ENCODE measurements at places on chromosomes 1 and 21.

DNA sequence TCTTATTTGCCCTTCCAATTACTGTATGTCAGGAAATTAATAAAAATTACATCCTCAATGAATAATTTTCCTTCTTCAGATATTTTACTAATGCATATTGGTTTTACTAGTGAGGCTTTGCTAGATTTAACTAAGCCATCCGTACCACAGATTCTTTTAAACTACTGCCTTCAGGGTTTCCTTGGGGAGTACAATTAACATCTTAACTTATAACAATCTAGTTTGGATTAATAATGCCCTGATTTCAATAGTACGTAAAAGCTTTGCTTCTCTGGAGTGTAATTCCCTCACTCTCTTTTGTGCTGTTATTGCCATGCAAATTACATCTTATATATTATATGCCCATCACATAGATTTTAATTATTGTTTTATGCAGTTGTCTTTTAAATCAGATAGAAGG is 24.3 kb upstream of the F3 start:
- no peak for DNase-seq

DNA sequence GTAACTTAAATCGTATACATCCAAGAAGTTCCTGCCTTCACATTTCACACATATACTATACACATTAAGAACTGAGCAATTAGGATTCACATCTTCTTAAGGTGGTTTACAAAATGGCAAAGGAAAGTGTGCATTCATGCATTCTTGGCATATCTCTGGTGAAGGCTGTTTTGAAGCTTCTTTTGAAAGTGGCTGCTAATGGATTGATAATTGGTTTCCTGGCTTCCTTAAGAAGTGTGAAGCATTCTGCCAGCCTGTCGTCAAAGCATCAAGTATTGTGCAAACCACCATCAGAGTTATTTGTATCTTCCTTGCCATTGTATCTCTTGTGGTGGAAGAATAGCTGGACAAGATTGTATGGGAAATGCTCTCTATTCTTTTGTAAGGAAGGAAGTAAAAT is 95.1 kb upstream of the HMGB4 start:
- no peak for DNase-seq

DNA sequence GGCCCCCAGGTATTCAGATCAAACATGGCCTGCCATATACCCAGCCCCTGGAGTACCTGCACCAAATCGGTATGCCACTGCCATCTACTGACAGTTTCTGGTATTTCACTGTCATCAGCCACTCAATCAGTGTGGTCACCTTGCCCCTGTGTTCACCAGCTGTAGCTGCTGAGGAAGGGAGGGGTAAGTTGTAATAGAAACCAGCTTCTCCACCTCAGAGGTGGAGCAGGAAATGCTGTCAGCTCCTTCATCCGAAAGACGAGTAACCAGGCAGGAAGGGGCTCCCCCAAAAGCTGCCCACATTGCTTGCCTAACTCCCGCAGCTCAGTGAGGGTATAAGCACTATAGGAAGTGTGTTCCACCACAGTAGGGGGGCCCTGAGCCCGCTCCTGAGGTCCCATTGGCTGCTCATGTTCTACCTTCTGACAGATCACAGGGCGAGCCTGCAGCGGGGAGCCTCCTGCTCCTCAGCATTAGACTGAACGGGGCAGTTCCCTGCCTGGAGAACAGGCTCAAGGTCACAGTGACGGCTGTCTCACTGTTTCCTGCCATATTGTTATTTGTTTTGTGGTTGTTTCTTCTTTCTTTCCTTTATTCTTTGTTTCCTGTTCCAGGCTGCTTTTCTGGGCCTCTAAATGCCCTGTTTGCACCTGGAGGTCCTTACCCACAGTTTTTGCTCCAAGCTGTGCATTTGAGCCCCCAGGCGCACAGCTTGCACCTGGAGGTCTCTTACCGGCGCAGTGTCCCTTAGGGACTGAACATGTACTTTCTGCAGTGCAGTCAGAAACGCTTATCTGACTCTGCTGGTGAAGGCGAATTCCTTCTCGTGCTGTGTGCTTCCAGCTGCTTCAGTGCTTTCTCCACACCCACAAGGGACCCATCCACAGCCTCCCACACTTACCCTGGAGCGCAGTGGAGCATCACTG is 1638.3 kb downstream of the MRPL39 start:
- DNase-seq, result no peak

GRCh38 chr1:60073605-60074278 is at the start of gene C1orf87:
Gene C1orf87, minus strand, starts transcription at chr1:60073770. Its CDS starts 1,127 bp downstream, at chr1:60072643.
- no peak for DNase-seq

GRCh38 chr1:52002038-52002917 is 11.8 kb upstream of the RAB3B start:
- DNase-seq, result peak; percentile 75

DNA sequence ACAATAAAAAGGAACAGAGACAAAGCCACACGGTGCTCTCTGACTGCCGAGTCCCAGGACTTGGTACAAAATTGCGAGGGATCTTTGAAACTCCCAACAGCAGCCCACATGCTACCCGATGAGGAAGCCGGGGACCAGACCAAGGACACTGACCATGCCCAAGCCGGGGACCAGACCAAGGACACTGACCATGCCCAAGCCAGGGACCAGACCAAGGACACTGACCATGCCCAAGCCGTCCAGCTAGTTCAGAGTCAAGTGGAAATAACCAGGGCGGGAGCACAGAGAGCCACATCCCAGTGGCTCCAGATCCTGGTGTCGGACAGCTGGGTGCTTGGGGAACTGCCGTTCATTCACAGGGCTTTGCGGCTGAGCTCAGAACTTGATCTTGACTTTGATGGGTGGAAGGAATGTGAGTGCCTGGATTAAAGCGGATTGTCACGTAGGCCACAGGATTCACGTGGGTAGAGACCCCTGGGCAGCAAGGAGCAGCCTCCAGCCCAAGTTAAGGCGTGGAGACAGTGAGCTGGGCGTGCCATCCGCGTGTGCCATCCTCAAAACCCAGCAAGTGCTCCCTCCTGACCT is 16.5 kb upstream of the TRAPPC10 start:
- DNase-seq, result no peak

DNA sequence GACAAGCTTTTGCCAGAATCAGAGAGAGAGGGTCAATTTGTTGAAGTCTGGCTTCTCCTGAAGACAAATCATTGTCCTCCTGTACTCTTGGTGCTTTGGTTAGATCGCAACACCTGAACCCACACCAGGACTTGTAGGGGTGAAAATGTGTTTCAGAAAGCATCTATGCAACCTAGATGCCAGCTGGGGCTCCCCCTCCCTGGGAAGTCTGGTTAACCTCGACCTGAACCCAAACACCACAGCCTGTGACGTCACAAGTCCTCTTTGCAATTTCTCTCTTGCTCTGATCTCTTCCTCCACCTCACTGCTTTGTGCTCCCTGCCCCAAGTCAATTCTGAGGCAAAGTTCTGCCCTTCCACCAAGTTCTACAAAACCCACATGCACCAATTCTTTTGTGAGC is 42.8 kb upstream of the USP24 start:
- no peak for DNase-seq

- DNase-seq, result peak; percentile 43
These were observed 829 bp downstream of the ADAR start for GRCh38 chr1:154607106-154607608.

GRCh38 chr1:51192213-51192843 is 43.7 kb upstream of the RNF11 start:
- DNase-seq, result peak; percentile 42

DNA sequence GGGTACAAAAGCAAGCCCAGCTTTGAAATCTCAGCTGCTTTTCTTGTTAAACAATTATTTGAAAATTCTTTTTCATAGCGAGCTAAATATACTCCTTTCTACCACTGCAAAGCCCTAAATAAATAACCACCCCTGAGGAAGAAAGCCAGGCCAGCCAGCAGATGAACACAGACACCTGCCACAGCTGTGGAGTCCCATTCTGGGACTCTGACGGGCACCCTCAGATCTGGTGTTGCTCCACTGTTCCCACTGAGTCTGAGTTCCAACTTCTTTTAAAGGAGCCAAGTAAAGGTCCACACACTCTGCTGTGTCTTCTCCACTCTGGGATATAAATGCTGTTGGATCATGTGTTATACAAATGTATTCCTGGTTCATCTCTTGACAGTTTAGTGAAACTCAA is 77.6 kb upstream of the COA6 start:
- no peak for DNase-seq

DNA sequence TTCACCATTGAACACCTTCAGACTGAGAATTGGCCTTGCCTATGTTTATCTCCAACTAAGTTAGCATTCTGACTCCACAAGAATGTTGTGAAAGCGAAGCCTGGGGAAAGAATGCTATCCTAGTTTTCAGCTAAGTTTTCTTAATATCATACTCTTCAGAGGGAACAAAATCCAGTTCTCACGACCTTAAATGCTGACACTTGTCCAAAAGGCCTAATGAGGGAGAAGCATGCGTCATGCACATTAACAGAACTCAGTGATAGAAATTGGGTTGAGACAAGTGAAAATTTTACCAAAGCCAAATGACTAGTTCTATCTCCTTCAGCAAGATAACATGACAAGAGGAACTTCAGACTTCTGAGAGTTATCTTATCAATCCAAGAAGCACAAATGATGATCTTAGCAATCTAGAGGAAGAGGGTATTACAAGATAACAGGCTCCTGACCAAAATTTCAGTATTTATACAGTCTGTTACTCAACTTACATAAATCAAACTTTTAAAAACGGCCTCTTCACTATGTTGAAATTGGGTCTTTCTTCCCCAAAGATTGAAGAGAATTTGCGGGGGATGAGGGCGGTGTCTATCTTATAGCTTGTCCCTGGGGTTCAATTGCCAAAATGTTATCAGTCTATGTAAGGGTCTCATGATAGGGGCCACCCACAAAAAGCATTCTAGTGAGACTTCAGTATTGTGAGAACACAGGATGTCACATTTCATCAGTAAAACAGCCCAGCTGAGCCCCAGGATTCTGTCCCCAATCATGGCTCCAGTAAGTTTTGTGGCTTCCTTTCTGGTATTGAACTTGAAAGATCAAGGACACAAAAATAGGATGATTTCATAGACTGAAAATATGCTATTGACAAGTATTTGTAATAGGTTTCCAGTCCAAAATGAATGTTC is 26.5 kb upstream of the SLC45A3 start:
- DNase-seq, result no peak

GRCh38 chr1:154405747-154406571 is 816 bp downstream of the IL6R start:
- peak; percentile 79 for DNase-seq

DNA sequence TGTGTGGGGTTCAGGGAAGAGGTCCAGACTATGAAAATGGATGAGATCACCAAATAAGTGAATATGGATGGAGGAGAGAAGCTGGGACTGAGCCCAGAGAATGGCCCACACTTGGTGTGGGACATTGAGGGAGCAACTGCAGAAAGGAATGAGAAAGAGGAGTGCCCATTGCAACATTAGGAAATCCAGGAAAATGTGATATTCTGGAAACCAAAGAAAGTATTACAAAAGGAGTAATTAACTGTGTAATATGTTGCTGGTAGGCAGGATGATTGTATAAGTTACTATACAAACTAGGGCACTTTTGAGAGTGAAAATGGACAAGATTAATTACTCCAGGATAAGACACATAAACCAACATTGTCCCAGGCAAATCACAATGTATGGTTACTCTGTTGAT is 59.8 kb upstream of the ARTN start:
- no peak for DNase-seq

DNA sequence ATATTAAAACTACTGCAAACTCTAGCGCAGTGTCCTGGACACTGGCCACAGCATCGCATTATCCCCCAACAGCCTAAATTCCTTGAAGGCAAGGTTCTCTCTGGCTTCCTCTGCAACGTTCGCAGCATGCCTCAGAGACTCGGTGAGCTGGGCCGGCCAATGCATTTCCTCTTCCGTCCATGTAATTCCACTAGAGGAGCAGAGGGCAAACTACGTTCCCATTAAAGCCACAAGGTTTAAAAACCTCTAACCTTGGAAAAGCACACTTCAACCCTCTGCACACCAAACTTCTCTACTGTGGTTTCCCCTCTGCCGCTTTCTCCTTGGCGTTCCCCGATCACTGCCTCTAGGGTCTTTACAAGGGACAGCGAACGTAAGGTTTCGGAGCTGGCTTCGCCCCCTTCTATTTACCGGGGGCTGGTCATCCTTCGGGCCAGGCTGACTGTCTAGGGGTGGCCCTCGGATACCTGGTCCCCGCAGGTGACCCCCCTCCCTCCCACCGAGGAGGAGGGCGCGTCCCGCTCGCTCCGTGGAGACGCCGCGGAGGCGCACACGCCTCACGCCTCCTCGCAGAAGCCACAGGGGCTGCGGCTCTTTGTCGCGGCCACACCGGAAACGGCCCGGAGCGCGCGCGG is 456 bp upstream of the SMYD2 start:
- peak; percentile 21 for DNase-seq

DNA sequence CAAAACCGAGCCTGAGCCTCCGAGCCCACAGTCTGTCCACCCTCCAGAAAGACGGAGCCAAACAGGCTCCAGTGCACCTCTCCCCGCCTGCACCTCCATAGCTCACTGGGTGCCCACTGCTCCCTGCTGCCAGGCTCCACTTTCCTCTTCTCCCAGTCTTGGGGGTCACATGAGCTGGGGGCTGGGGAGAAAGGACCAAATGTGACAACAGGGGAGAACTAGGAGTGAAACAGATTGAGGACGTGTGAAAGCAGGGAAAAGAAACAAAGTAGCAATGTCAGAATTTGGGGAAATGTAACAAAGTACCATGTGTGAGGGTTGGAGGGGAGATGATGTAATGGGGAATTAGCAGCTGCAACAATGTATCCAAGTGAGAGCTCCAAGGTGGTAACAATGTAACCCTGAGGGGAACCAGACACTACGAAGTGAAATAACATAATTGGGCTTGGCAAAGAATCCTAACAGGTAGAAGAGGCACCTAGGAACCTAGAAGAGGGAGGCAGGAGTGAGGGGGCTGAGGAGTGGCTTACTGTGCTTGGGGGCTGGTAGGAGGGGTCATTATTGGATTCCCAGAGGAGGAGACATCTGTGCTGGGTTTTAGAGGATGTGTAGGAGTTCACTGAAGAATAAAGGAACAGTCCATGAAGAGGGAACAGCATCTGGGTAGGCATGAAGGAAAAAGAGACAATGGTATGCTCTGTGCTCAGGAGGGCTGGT is 12.5 kb downstream of the SDC3 start:
- no peak for DNase-seq

DNA sequence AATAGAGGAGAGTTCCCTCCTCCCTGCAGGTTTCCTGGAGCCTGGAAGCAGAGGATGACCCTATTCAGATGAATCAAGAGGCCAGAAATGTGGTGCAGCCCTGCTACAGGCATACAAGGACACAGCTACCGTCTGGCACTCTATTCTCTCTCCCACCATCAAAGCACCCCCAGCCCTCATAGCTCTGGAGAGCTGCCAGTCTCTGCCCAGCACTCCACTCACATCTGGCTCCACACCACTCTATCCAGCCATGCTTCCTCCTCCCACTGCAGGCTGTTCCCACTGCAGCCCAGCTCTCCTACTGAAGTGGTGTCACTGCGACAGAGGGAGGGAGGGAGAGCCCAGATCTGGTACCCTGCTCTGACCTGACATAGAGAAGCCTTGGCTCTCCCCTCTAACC is 18.4 kb downstream of the SYT2 start:
- DNase-seq, result no peak

- peak; percentile 50 for DNase-seq
These were observed 11.7 kb downstream of the PYHIN1 start for GRCh38 chr1:158943059-158943458.

GRCh38 chr1:114108751-114109255 is 44.9 kb downstream of the SYT6 start:
- DNase-seq, result no peak

- no peak for DNase-seq
These were observed 75.4 kb downstream of the CEP170 start for GRCh38 chr1:243179720-243180119.

GRCh38 chr1:1243807-1244191 is 2.7 kb downstream of the C1QTNF12 start:
- no peak for DNase-seq
